ENCODE measurements at places on chromosomes 5 and 9.

DNA sequence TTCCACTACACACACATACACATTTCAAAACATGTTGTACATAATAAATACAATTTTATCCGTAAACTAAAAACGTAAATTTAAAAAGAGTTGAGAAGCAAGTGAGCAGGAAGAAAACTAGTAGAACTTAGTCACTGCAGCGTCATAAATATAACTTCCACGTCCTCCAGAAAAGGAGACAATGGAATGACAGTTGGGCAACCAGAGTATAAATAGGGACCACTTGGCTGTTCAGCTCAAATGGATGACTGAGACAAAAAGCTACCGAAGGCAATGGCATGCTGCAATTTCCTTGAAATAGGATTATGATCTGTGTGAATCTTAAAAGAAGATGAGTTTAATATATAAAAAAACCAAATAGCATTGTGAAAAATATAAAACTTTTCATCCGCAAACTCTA is 438.5 kb upstream of the RGMB start:
- no peak for DNase-seq

- DNase-seq: no peak
Observed at GRCh38 chr5:146101646-146102045, 3.7 kb downstream of the PLAC8L1 start.

- DNase-seq: no peak
Observed at GRCh38 chr9:130297371-130297770, 31.8 kb downstream of the HMCN2 start.

- DNase-seq: no peak
Observed at GRCh38 chr5:142664636-142665035, 21.3 kb downstream of the FGF1 start.

- no peak for DNase-seq
Observed at GRCh38 chr5:16291474-16291873, 111.9 kb upstream of the MARCHF11 start.

DNA sequence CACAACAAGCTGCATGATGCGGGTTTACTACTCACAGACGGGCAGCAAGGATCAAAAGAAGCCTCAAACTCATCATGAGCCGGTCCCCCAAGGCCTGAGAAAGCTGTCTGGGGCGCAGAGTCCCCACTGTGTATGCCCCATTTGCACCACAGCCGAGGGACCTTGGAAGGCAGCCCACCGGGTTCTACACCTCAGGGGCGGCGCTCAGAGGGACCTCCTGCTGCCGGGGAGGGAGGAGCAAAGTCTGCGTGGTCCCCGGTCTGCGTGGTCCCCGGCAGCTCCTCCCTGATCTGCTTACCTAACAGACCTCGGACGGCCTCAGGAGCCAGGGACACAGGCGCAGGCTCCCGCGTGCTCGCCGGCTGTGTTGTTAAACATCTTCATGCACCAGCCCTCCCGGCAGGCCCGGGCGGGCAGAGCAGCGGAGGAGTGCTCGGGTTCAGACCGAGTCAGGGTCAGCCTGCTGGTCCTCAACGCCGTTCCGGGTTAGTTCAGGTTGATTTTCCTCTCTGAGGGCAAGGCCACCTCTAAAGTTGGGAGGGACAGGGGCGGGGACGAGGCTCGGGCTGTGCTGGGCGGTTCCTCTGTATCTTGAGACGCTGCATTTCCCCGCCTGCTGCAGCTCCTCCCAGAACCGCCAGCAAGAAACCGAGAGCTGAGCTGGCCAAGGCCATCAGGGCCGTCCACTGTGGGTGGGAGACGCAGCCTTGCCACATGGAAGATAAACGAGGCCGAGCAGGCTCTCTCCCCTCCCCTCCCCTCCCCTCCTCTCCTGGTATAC is 74.6 kb downstream of the MRPL36 start:
- no peak for DNase-seq

- no peak for DNase-seq
Observed at GRCh38 chr5:115393239-115393638, 96.8 kb upstream of the CCDC112 start.

GRCh38 chr9:224582-225520 is 10.2 kb downstream of the DOCK8 start:
- no peak for DNase-seq

Data from stimulated activated CD8-positive, alpha-beta memory T cell treated with anti-CD3 and anti-CD28 coated beads, Interleukin-2, amount 100 ng/mL, for 1 hour (primary cell).